ENCODE measurements at places on chromosomes 12 and 14. TPM values are rescaled to one million over a fixed set of nuclear protein-coding genes. Genes with fewer than 3 reads are reported as not detected.
A peak's percentile ranks its signal among the peaks of the same experiment; 100 is the strongest.

- peak; percentile 84 for DNase-seq
Observed at GRCh38 chr14:61256826-61257468, 24.2 kb downstream of the TMEM30B start.

DNA sequence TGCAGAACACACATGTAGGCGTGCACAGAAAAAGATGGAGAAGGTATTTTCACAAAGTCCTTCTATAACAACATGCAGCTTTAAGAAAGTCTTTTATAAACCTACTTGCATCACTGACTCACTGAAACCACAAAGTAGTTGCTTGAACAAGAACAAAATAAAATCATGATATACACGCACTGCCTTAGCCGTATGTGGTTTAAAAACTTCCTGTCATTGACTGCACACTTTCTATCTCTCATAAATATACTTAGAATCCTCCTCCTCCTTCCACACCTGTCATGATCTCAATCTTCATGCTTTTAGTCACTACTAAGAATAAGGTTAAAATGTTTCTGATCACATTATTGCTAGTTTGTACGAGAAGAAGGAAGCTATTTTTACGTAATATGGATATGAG is 31.8 kb upstream of the RAD51AP1 start:
- DNase-seq: no peak

DNA sequence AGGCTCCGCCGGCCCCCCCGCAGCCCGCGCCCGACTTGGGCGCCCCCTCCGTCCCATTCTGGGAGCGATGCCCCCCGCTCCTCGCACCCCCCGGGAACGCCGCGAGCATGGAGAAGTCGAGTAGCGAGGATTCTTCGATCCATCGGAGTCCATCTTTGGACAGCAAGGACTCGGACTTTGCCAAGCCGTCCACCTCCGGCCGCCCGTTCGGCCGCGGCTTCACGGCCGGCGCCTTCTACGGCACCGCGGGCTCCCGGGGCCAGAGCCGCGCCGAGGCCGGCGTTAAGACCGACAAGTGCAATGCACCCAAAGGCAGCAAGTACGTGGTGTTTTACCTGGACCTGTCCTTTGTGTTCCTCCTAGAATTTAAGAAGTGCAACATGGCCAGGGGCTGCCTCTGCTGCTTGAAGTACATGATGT is 123.6 kb downstream of the TSPAN9 start:
- DNase-seq: no peak

The KCNMB4 gene
- 2.1 TPM for total RNA-seq

The CLEC2B gene
- total RNA-seq: 16.4 TPM

The COX14 gene
- total RNA-seq: 40.3 TPM

The PRR4 gene
- 2.8 TPM for total RNA-seq

The KCNH3 gene
- total RNA-seq: 0.18 TPM

The NFE2 gene
- not detected for total RNA-seq
